Progenitor cell of endocrine pancreas (in vitro differentiated cells): ENCODE measurements at places on chromosomes 16 and 17.

DNA sequence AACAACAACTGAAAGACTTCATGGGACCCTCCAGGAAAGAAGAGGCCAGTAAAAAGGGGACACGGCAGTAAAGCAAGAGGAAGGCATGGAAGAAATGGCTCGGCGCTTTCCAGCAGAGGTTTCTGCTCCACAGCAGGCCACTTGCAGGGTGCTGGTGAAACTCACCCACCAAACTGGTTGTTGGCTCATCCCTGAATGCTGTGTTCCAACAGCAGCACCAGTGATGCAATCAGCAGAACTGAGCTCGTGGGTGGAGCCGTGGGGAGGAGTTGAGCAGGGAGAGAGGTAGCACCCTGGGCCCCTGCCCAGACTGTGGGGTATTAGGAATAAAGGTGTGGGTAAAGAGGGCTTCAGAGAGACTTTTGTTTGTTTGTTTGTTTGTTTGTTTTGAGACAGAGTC, 62.8 kb upstream of the ADCY9 start:
- no peak for DNase-seq

DNA sequence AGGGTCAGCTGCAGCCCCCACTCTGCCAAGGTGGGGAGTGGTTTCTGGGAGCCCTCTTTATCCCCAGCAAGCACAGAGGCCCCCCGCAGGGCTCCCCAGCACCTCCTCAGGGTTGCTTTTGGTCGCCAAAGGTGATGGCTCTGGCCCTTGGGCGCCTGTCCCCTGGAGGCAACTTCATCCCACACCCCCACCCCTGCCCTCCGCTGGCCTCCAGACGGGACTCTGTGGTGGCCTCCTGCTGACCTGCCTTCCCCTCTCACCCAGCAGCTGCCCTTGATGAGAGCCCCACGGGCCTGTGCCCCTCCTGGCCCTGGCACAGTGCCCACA, 7.8 kb upstream of the RHOT2 start:
- no peak for DNase-seq

DNA sequence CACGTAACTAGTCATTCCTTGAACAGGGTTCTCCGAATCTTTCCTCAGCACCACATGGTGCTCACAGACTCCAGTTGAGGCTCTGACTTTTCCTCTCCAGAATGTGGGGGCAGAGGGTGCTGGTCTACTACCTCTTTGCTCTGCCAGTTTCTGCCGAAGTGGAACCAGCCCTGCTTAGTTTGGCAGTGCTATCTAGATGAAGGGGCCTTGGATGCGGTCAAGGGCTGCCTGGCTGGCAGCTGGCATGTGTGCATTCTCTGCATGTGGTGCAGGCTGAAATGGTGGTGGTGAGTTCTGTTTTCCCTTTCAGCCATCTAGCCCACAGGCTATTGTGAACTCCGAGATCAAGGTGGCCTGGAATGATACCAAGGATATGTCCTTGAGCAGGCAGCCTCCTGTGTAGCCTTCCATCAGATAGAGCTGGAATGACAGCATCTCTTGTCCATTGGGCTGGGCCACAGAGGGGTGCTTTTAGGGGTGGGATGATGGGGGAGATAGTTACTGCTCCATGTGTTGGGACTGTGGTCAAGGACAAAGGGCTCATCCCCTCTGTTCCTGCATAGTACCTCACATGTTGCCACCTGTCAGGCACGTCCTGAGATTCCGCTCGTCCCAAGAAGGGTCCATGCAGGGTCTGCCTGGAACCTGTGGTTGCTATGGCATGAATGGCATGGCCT, 2.0 kb downstream of the DYNLL2 start:
- no peak for DNase-seq

DNA sequence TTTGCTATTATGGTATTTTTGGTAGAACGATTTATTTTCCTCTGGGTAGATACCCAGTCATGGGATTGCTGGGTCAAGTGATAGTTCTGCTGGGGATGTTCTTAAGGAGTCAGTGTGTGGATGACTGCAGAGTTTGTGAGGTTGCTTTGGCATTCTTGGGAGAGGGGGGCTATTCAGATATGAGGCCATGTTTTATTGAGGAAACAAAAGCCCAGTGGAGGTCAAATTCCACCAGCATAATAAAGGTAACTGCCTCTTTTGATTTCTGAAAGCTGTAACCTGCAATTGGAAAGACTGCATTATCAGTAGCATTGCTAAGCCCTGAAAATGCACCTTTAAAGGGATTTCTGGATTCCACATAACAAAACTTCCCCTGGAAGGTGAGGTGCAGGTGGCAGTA, 43.7 kb upstream of the HNF1B start:
- DNase-seq, result no peak

- no peak for DNase-seq
Measured at GRCh38 chr17:80294653-80295052, 34.0 kb downstream of the RNF213 start.

GRCh38 chr17:76370261-76370993, 14.0 kb upstream of the SPHK1 start:
- no peak for DNase-seq
